Foreskin fibroblast (primary cell): ENCODE measurements at places on chromosomes 16 and 17.
A peak's percentile ranks its signal among the peaks of the same experiment; 100 is the strongest.

DNA sequence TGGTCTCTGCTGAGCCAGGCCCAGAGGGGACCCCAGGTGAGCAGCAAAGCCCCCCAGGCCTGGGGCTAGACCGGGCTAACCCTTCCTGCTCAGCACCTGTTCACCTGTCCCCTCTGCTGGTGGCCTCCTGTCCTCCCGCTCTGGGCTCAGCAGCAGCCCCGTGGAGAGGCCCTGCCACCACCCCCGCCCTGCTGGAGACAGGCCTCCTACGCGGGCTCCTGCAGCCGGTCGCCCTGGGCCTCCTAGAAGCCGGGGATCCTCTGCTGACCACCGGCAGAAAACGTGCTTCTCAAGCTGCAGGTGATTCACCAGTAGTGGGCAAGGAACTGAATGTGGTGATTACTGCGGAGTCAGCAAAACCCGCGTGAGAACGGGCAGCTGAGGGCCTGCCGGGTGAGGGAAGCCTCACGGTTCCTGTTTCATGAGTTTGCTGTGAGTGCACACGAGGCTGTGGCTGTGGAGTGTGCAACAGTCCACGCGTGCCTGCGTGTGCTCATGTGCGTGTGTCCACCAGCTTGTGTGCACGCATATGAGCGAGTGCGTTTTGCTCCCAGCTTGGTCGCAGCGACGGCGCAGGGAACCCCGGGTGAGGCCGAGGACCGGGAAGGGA, 792 bp downstream of the SECTM1 start:
- DNase-seq: peak; percentile 37

DNA sequence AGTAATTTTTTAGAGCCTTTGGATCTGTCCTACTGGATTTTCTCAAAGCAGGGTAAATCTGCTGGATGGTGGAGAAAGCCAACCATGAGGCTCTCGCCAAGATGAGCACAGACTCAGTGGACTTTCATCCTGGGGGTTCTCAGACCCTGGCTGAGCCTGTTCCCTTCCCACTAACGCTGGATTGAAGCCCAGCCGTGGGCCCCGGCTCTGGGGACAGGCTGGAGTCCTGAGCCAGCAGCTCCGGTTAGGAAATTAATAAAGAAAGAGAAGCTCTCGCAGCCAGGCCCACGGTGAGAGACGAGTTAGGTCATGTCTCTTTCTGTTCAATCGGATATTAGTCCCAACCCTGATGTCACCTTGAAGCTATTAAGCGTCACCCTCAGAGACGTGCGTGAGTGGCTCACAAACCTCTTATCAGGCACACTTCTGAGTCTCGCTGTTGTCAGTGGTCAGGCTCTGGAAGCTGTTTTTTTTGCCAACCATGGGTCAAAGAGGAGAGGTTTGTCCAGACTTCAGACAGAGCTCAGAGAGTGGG, 27.1 kb downstream of the MEOX1 start:
- peak; percentile 21 for DNase-seq

- DNase-seq: no peak
These were observed 34.5 kb upstream of the USP22 start for GRCh38 chr17:21077281-21077680.

GRCh38 chr16:11546608-11547061, 40.1 kb downstream of the LITAF start:
- peak; percentile 81 for DNase-seq

DNA sequence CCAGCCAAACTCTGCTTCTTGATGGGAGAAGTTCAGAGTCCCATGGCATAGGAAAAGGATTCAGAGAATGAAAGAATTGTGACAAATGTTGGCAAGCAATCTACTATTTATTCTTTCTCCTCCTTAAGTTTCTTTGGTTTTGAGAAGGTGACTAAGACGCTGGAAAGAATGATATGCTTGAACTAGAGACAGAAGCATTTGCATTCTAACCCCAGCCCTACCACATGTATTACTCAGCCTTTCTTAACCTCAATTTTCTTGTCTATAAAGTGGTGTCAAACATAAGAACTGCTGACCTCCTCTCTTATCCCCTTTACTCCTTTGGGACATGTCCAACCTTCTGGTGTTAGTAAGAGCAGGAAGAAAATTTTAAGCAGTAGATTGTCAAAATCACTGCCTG, 124.7 kb downstream of the HS3ST2 start:
- no peak for DNase-seq

- peak; percentile 92 for DNase-seq
These were observed 3.1 kb downstream of the CDC6 start for GRCh38 chr17:40290629-40291280.

- no peak for DNase-seq
These were observed 2.3 kb downstream of the DDX19A start for GRCh38 chr16:70348991-70349390.

GRCh38 chr17:33073416-33073815, 81.8 kb downstream of the SPACA3 start:
- no peak for DNase-seq

GRCh38 chr17:27485125-27485524, 28.9 kb downstream of the KSR1 start:
- DNase-seq: no peak

- DNase-seq: no peak
These were observed 21.1 kb downstream of the HELZ start for GRCh38 chr17:67223924-67224323.

GRCh38 chr17:49842371-49842770, 5.5 kb downstream of the TAC4 start:
- no peak for DNase-seq

DNA sequence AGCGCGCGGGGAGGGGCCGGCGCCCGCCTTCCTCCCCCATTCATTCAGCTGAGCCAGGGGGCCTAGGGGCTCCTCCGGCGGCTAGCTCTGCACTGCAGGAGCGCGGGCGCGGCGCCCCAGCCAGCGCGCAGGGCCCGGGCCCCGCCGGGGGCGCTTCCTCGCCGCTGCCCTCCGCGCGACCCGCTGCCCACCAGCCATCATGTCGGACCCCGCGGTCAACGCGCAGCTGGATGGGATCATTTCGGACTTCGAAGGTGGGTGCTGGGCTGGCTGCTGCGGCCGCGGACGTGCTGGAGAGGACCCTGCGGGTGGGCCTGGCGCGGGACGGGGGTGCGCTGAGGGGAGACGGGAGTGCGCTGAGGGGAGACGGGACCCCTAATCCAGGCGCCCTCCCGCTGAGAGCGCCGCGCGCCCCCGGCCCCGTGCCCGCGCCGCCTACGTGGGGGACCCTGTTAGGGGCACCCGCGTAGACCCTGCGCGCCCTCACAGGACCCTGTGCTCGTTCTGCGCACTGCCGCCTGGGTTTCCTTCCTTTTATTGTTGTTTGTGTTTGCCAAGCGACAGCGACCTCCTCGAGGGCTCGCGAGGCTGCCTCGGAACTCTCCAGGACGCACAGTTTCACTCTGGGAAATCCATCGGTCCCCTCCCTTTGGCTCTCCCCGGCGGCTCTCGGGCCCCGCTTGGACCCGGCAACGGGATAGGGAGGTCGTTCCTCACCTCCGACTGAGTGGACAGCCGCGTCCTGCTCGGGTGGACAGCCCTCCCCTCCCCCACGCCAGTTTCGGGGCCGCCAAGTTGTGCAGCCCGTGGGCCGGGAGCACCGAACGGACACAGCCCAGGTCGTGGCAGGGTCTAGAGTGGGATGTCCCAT, 232.8 kb downstream of the SEC14L1 start:
- peak; percentile 59 for DNase-seq

DNA sequence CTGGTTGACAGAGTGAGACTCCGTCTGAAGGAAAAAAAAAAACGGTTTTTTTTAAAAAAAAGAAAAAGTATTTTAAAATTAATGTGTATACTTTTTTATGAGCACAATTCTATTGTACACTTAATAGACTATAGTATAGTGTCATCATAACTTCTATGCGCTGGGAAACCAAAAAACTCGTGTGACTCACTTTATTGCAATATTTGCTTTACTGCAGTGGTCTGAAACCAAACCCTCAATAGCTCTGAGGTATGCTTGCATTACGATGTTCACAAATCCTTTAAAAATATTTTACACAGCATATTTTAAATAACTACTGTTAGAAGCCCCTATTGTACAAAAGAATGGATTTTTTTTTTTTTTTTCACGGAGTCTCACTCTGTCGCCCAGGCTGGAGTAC, 12.4 kb upstream of the MAP2K6 start:
- DNase-seq: no peak

- DNase-seq: no peak
These were observed 143.4 kb upstream of the CDC42EP4 start for GRCh38 chr17:73455050-73455687.

DNA sequence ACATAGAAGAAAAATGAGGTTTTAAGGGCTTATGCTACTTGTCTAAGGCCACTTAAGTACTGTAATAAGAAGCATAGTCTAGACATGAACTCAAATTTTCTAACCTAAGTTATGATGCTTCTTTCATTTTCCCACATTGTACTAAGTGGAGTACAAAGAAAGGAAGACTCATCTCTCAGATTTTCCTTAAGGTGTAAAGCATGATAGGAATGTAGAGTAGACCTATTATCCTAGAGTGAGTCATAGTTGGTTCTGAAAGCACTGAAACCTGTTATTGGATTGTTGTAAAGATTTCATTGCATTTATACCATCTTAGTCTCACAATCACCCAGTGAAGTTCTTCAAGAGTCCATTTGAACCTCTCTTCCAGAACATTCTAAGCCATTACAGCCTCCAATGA, 343.8 kb downstream of the TOX3 start:
- DNase-seq: no peak

DNA sequence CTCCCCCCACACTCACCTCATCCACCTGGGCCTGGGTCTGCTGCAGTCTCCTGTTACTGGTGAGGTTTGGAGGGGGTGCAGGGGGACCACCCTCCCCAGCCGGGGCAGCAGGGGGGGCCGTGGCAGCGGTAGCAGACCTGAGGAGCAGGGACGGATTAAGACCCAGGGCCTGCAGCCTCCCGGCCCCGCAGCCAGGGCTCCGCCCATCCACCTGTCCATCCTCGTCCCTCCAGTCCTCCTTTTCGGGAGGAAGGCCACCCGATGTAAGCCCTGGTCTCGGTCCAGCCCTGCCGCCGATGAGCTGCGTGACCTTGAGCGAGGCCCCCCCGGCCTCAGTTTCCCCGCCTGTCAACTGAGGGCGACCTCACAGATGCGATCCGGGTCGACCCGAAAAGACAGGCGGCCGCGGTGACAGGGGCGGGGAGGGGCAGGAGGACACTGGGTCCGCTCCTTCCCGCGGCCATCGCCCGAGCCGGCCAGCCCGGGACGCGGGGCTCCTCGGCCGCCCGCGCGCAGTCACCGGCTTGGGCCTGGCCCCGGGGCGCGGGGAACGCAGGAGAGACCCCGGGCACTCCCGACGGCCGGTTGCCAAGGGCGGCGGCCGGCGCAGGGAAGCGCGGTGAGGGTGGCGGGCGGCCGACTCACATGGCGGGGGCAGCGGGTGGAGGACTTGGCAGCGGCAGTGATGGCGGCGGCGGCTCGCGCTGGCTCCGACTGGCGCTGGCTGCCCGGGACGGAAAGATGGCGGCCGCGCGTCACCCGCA, at the start of gene VAMP2:
TSS of gene VAMP2 (minus strand) at position 716 of the 764 bp plus-strand sequence. CDS start at position 647, 69 bp downstream.
- DNase-seq: peak; percentile 87

GRCh38 chr17:4948931-4949320, 596 bp upstream of the PFN1 start:
- peak; percentile 98 for DNase-seq

DNA sequence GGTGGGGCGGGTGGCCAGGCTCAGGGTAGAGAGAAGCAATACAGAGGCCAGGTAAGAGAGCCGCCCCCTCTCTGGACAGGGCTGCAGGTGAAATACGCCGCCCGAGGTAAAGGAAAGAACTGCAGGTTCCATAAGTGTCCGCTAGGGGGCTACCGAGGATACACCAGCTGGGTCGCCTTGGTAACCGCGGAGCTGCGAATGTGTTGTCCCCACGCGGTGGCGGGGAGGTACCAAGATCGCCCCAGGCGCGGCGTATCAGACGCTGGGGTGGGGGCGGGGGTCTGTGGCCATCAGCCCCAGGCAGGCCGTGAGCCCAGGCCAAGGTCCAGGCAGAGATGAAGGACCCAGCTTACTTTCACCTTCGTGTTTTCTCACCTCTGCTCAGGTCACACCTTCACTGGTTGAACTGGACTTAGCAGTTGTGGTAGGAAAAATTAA, 18.4 kb upstream of the ZFP90 start:
- DNase-seq: peak; percentile 52

DNA sequence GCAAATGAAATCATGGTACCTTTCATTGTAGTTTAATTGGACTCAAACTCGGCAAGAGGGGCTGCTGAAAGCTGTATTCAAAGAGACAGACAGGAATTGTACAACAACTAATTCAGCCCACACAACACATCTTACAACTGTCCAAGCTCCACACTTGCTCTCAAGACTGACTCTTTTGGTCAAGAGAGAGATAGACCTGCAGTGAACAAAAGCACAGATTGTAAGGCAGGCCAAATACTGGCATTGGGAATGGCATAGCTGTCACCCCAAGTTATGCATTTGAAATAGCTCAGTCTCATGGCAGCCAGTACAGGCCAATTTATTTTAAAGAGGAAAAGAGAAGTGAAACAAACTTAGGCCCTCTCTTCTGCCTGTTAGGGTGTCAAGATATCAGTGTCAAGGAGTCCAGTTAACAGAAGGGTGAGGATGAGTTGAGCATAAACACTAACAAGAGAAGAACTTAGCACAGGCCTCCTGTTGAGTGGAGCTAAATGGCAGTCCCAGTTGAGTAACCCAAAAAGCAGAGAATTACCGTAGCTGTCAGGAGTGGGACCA, 215.7 kb downstream of the IRX3 start:
- DNase-seq: no peak

GRCh38 chr17:50027172-50027880, 28.6 kb upstream of the ITGA3 start:
- peak; percentile 97 for DNase-seq

- DNase-seq: no peak
These were observed 2032.8 kb downstream of the TP53TG3F start for GRCh38 chr16:35492225-35492624.

- DNase-seq: no peak
These were observed 12.0 kb downstream of the IL21R start for GRCh38 chr16:27413956-27414355.

DNA sequence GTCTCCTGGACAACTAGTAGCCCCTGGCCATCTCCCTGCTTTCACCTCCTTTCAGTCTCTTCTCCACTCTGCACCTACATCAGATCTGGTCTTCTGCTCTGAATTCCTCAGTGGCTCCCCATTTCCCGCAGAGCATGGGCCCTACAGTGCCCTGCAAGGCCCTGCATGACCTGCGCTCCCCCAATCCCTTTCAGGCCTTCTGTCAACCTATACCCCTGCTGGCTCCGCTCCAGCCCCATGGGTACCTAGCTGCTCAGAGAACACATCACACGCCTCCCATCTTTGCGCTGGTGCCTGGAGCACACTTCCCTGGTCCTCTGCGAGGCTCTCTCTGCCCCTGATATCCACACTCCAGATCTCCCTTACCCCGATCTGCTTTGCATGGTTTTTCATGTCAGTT, 145.2 kb downstream of the KATNIP start:
- no peak for DNase-seq

- no peak for DNase-seq
These were observed 1.6 kb upstream of the KRT34 start for GRCh38 chr17:41383690-41384089.

- no peak for DNase-seq
These were observed 2.4 kb upstream of the SPOP start for GRCh38 chr17:49680314-49680713.
